ENCODE measurements at places on chromosomes 5 and 9. TPM values are rescaled to one million over a fixed set of nuclear protein-coding genes. Genes with fewer than 3 reads are reported as not detected.

Gene SPOCK1
- 172 TPM for total RNA-seq

Gene PCDHGB3
- total RNA-seq = 8.6 TPM

Gene CDX1
- 0.22 TPM for total RNA-seq

Gene KCNV2
- not detected for total RNA-seq

Gene DOK3
- 0.91 TPM for total RNA-seq

Gene CCNI2
- not detected for total RNA-seq

Gene MEF2C
- 13.5 TPM for total RNA-seq

Gene F2RL1
- total RNA-seq = not detected

Gene MAMDC4
- total RNA-seq = 0.39 TPM

Gene PKD2L2
- not detected for total RNA-seq

Gene C9orf50
- total RNA-seq = 0.11 TPM

Gene SYK
- total RNA-seq = not detected

All from articular chondrocyte of knee joint (primary cell).